8988T (cell line): ENCODE measurements at places on chromosomes 2 and 18.

DNA sequence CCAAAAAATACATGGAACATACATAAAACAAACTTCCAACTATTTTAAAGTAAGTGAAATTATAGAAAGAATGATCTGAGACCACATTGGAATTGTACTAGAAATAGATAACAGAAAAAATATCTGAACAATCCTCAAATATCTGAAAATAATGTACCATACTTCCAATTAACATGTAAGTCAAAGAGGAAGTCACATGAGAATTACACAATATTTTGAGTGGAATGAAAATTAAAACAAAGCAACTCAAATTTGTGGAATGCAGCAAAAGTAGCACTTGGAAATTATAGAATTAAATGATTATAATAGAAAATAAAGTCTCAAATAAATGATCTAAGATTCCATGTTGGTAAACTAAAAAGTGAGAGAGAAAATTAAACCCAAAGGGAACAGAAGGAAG, 38.3 kb upstream of the CTIF start:
- no peak for DNase-seq

- DNase-seq, result no peak
These were observed 31.6 kb downstream of the CYP26B1 start for GRCh38 chr2:72116081-72116533.

- DNase-seq, result no peak
These were observed 6.2 kb downstream of the STRN start for GRCh38 chr2:36960005-36960675.

GRCh38 chr2:71800106-71800809, 346.9 kb downstream of the DYSF start:
- no peak for DNase-seq

GRCh38 chr2:224990710-224991109, 51.6 kb downstream of the DOCK10 start:
- DNase-seq, result no peak

- DNase-seq, result no peak
These were observed 87.2 kb upstream of the TNP1 start for GRCh38 chr2:216947055-216947454.

- DNase-seq, result no peak
These were observed 38.7 kb downstream of the PSD4 start for GRCh38 chr2:113212245-113213060.

GRCh38 chr2:60882971-60883753, 1.8 kb downstream of the REL start:
- DNase-seq, result no peak

DNA sequence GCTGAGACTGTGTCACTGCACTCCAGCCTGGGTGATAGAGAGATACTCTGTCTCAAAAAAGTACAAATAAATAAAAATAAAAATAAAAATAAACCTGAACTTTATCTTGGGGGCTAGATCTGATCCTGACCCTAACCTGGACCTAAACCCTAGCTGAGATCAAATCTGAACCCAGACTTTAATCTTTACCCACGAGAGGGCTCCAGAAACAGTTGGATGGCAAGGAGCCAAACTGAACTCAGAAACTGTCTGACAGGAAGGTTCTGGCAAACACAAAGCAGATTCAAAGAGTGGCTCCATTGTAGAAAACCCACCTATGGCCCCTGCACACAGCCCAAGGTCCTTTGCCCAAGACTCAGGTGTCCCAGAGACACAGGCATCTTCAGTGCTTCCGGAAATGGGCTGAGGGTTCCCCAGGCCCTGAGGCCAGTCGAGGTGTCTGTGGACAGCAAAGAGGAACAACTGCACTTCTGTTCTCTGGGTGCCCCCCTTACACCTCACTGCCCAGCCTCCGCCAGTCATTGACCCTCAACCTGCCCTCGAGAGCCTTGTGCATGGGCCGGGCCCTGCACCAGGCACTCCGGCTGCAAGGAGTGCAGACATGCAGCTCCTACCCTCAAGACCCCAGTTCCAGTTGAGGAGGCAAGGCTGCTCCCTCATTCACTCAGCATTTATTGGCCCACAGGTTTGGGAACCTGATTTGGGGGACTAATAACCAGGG, 95.2 kb downstream of the TFCP2L1 start:
- DNase-seq, result no peak
